Fibroblast of skin of back (primary cell): ENCODE measurements at places on chromosomes 6 and 20.

GRCh38 chr6:151300267-151300991 is 60.7 kb downstream of the AKAP12 start:
- DNase-seq = no peak

DNA sequence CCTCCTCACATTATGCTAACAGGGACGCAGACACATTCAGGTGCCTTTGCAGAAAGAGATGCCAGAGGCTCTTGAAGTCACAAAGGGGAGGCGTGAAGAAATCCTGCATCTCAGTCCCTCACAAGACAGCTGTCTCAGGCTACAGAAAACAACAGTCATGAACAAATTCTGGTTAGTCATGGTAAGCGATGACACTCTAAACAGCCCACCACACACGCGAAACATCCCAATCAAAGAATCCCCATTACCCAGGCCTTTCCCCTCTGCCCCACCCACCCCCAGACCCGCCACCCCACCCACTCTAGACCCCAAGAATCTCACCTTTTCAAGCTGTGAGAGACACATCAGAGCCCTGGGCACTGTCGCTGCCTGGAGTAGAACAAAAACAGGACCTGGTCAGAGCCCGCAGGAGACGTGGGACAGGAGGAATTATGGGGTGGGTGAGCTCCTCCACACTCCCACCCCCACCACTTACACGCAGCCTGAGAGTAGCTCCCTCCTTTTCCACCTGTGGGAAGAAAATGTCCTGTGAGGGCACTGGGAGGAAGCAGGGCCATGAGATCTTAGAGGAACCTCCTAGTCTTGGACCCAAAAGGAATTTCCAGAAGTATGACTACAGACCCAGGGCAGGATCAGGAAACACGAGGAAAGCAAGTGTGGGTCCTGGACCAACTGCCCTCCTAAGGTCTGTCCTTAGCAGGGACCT is 2.7 kb downstream of the HLA-B start:
- DNase-seq = no peak

DNA sequence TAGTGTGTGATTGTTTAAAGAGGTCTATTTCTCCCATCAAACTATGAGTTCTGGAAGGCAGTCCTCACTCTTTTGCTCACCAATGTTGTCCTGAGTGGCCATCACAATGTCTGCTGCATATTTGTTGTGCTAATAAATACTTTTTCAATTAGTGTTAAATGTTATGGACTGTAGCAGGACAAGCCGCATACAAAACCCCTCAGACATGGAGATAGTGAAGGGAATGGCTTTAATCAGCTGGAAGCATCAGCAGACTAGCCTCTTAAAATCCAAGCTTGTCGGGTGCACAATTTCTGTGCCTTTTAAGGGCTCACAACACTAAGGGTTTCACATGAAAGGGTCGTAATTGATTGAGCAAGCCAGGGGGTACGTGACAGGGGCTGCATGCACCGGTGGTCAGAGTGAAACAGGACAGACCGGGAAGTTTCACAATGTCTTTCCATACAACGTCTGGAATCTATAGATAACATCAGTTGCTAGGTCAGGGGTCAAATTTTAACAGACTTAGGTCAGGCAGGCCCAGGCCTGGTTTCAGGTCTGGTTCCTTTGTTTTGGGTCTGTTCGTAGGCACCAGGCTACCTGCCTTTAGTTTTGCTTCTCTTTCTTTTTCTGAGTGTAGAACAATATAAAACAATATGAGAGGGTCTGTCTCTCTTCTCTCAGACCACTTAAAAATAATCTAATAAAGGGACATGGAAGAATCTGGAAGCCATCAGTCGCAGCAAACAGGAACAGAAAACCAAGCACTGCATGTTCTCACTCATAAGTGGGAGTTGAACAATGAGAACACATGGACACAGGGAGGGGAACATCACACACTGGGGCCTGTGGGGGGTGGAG is 327.6 kb upstream of the HTR1E start:
- DNase-seq = no peak

- no peak for DNase-seq
Observed at GRCh38 chr6:33908025-33908424, 104.2 kb upstream of the MLN start.

GRCh38 chr6:161232010-161232409 is 41.9 kb downstream of the AGPAT4 start:
- DNase-seq = no peak

- DNase-seq = no peak
Observed at GRCh38 chr6:44621846-44622245, 234.3 kb downstream of the CDC5L start.

GRCh38 chr6:169227116-169227515 is 26.5 kb downstream of the THBS2 start:
- no peak for DNase-seq

DNA sequence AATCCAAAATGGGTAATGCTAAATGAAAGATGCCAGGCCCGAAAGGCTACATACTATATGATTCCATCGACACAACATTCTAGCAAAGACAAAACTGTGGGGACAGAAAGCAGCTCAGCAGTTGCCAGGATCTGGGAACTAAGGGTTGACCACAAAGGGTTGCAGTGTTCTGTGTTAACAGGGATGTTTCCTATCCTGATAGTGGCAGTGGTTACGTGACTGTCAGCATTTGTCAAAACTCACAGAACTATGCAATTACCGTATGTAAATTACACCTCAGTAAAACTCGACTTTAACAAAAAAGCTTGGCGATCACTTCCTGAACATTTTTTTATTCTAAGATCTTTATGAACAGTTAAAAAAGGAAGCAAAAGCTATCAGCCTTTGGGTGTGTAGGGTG is 83.9 kb downstream of the BANF2 start:
- no peak for DNase-seq

- DNase-seq = no peak
Observed at GRCh38 chr6:49555951-49556350, 5.5 kb downstream of the C6orf141 start.

DNA sequence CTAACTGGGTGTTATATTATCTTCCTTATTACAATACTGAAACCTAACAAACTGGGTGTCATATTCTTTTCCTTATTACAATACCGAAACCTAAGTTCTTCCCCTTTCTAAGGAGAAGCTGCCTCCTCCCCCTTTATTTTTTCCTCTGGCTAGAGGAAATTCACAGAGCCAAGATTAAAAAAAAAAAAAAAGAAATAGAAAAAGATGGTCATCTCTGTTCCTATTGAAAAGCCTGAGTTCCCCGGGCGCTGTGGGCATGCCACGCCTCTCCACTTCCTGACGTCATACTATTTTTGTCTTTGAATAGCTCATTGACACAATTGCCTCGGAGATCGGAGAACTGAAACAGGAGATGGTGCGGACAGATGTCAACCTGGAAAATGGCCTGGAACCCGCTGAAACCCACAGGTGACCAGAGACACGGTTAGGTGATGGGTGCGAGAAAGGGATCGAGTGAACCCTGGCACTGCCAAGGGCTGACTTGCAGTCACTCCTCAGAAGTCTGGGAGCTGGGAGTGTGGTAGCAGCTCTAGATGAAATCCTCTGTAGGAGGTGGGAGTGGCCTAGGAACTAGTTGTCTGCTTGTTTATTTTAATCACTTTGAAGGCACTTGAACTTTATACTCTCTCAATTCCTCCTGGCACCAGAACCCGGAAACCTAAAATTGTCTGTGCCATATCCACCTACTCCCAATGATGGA is 82.2 kb upstream of the NAA20 start:
- DNase-seq = no peak

- DNase-seq = peak; percentile 78
Observed at GRCh38 chr6:81476881-81477280, 275.6 kb downstream of the TENT5A start.

DNA sequence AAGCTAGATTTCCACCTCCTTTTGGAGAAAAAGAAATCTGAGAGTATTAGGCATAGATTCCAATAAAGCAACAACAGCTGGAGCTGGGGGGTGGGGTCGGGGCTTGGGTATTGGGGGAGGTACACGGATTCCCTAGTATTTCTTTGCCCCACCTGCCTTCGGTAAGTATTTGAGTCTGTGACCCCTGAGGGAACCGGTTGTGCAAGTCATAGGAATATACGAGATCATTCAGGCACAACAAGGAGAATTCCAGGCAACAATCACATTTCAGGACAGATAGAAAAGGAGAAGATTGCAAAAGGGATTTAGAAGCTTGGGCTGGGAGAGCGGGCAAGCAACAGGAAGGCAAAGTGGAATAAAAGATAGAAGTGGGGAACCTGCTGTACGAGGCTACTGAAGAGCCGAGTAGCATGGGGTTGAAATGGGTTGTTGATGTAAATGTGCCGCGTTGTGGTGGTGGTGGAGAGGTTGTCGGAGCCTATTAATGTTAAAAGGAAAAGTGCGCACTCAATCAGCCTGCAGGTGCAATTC is 148.9 kb downstream of the BCAS1 start:
- no peak for DNase-seq

- no peak for DNase-seq
Observed at GRCh38 chr6:43058531-43058930, 703 bp downstream of the MRPL2 start.

DNA sequence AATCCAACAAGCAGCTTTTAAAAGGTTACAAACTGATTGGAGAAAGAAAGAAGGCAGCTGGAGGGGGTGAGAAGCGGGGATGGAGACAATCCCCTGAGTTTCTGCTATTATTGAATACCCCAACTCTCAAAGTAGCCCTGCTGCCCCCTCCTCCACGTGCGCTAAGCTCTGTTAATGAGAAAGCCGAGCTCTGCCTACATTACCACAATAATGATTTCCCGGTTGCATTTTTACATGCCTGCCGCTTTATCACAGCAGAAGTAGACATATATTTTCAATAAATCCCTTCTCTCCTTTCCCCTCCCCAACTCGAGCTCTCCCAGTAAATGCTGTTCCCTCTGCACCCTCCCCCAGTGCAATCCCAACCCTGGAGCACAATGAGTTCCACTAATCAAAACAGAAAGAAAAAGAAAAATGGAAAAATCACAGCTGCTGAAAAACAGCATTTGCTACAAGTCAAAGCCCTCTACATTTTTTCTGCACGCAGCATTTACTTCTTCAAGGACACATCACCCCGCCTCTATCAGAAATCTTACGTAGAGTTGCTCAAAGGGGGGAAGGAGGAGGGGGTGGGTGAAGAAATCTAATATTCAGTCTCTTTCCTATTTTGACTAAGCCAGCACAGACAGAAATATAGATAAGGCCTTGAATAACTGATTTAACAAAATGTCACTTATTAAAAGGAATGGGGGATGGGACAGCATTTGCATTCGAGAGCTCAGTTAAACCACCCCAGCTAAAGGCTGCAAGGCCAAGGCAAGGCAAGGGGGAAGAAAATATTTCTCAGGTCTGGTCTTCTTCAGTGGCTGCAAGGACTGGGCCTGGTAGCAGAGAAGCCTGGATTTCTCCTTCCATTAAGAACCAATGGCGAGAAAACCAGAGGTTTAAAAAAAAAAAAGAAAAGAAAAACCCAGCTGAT is 10.7 kb downstream of the TRERF1 start:
- DNase-seq = peak; percentile 50

GRCh38 chr6:10201606-10202510 is 213.0 kb downstream of the TFAP2A start:
- DNase-seq = no peak

- DNase-seq = no peak
Observed at GRCh38 chr6:170346649-170347048, 40.1 kb downstream of the FAM120B start.

GRCh38 chr20:59701236-59701635 is 96.9 kb downstream of the PHACTR3 start:
- no peak for DNase-seq

GRCh38 chr6:3885262-3886036 is 36.3 kb downstream of the FAM50B start:
- DNase-seq = peak; percentile 26

DNA sequence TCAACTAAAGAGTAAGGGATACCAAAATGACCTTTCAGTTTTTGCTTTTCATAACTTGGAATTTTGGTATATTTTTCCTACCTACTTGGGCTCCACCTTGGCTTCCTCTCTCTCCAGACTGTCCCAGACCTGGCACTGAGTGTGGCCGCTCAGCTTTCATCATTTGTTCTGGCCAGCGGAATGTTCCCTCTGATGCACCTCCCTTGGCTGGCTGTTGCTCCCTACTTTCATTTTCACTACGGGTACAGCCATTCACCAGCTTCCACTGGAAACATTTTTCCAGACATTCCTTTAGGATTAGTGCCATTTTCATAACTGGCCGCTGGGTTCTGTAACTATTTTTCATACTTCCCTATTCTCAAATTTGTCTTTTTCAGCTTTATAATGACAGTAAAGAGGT is 487.4 kb downstream of the TENT5A start:
- DNase-seq = peak; percentile 80

GRCh38 chr6:48765352-48765961 is 654.5 kb upstream of the PTCHD4 start:
- DNase-seq = peak; percentile 66

- no peak for DNase-seq
Observed at GRCh38 chr6:110181131-110182030, 1.2 kb downstream of the CDC40 start.

DNA sequence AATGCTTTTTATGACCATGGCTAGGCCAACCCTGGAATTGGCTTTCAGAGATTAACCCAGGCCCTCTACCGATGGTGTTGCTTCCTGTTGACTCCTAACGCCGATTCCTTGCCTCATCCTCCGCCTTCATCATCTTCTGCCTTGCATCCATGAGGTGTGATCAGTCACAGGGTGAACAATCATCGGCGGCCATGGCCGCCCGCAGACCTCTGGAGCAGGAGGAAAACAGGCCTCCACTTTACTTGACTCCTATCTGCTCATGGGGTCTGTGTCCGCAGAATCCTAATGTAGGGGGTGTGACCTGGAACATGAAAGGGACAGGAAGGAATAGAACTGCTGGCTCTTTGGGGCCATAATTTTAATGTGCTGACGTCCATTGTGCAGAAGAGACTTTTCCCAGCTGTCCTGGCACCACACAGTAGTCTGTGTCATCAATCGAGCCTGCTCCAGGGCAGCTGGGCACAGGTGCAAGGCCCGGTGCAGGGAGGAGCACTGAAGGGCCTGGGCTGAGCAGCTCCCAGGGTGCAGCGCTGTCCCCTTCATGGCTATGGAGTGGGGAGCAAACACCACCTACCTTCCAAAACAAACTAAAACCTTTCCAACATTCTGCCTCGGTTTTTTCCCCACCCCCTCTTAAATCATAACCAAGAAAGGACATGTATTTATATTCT is 8.0 kb downstream of the SLC22A3 start:
- no peak for DNase-seq

DNA sequence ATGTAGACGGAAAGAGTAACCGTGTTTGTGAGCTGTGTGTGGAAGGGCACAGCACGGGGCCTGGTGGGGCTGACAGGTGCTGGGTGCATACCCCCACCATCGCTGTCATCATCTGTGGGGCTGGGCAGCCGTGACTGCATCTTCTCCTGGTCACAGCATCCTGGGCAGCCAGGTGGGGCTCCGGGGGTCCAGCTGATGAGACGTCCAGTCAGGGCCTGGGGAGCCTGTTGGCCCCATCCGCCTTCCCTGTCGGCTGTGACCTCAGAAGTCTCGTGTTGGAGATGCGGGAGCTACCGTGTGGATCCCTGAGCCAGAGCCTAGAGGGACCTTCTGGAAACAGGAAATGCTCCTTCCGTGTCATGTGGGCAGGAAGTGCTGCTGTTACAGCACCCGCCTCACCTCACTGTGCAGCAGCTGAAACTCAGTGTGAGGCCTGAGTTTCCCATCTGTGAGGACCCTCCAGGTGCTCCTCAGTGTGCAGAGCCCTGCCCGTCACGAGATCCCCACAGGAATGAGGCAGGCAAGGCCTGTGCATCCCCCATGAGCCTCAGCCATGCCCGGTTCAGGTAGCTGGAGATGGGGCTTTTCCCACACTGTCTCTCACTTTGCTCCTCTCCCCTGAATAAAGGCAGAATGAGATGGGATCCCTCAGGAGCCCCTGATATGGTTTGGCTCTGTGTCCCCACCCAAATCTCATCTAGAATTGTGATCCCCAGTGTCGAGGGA is 108.7 kb downstream of the ERMARD start:
- no peak for DNase-seq
